SK-N-SH treated with all-trans-retinoic acid at 6 μM for 48 hours (cell line): ENCODE measurements at places on chromosomes 5 and 9.

DNA sequence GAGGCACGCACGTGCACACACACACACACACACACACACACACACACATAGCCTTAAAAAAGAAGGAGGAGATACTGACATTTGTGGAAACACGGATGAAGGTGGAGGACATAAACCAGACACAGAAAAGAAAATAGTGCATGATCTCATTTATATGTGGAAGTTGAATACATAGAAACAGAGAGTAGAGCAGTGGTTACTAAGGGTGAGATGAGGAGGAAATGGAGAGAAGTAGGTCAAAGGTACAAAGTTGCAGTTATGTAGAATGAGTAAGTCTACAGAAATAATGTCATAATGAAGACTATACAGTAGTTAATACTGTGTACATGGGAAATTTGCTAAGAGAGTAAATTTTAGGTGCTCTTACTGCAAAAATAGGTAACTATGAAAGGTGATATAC is 412.2 kb upstream of the CDH9 start:
- peak; percentile 39; the same call in 2 of the 3 replicates for ATAC-seq

- no peak for ATAC-seq
These were observed 39.4 kb downstream of the STRBP start for GRCh38 chr9:123228967-123229366.

- no peak for ATAC-seq
These were observed 8.3 kb downstream of the C1QTNF3 start for GRCh38 chr5:34034534-34035327.

GRCh38 chr5:75886706-75887105 is 169.5 kb upstream of the POC5 start:
- ATAC-seq, result no peak

DNA sequence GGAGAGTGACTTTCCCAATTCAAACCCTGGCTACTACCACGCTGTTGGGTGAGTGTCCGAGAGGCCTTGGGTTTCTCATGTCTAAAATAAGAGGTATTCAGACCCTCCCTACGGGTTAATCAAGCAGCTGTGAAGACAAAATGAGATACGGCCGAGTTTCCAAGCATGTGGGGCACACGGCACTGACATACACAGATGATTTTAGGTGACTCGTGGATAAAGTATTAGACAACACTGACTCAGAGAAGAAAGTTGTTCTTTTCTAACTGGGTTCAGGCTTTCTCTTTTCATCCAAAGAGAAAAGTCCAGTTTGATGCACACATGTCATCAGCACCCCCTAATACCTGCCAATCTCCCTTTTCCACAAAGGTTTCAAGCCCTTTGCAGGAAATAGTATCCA is 15.6 kb downstream of the FOXI1 start:
- ATAC-seq, result peak; percentile 16; the same call in 1 of the 3 replicates

DNA sequence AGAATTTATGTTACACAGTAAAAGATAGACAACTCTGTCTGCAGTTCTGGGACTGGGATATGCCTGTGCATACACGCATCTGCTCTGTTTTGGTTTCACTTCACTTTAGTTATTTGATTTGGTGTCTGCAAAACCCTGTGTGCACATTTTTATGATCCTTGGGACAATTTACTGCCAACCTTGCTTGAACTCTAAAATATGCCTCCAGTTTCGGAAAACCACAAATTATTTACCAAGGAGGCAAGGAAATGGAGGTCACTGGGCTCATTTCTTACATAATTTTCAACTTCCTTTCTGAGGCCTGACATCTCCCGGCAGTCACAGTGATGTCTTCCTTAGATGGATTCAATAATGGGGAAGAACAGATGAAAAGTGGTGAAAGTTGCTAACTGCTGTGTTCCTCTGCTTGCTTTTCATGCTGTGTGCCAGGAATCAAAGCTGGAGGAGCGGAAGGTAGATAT is 61.2 kb upstream of the TAF11L2 start:
- ATAC-seq, result no peak

DNA sequence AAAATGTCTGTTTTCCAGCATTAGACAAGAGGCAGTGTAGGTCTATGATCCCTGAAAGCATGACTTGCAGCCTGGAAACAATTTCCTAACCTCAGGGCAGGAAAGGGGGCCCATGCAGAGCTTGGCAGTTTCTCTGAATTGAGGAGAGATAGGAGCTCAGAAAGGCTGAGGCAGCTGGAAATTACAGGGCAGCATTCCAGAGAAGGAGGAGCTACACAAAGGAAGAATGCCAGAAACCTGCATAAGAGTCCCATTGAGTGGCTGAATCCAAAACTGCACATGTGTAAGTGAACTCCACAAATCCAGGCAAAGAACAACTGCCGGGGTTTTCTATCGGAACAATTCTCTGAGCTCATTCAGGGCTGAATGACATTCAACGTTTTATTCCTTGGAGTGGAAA is 346.8 kb downstream of the PIK3R1 start:
- no peak for ATAC-seq

GRCh38 chr5:137095597-137095996 is 403.5 kb downstream of the SPOCK1 start:
- ATAC-seq, result no peak
